ENCODE measurements at places on chromosomes 13 and 19. TPM values are rescaled to one million over a fixed set of nuclear protein-coding genes. Genes with fewer than 3 reads are reported as not detected.

C13orf42 gene
- total RNA-seq: 18.1 TPM

IZUMO4 gene
- 3.0 TPM for total RNA-seq

CYP4F8 gene
- not detected for total RNA-seq

- no peaks in the 10 kb centered on the region for H3K4me1 ChIP-seq
- H3K36me3 ChIP-seq: peaks cover 21% of the 10 kb centered on the region
- H3K4me3 ChIP-seq: peak overlapping the region; percentile 92
- no peaks in the 10 kb centered on the region for H3K27me3 ChIP-seq
- DNase-seq: peak; percentile 72
- H3K27ac ChIP-seq: no peak overlapping the region
These were observed 607 bp upstream of the SYNE4 start for GRCh38 chr19:36009220-36009619.

DNA sequence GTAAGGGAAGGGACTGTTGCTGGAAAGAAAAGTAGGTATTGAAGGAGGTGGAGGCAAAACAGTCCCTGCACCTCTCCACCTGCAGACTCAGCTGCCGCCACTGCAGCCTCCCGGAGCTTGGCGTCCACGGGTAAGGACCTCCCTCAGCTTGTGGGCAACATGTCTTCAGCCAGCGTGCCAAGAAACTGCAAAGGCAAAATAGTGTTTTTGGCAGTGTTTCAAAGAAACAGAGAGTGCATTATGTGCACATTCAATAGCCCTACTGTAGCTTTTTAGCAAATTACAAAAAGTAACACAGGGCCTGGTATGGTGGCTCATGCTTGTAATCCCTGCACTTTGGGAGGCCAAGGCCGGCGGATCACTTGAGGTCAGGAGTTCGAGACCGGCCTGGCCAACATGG is 57.4 kb downstream of the ATP11A start:
- no peak for DNase-seq
- H3K27ac ChIP-seq: no peak overlapping the region

GRCh38 chr13:110929104-110929777 is 14.4 kb upstream of the ANKRD10 start:
- H3K27me3 ChIP-seq: no peaks in the 10 kb centered on the region
- no peak for DNase-seq
- H3K36me3 ChIP-seq: peaks cover 8% of the 10 kb centered on the region
- no peak overlapping the region for H3K4me3 ChIP-seq

- H3K27me3 ChIP-seq: no peaks in the 10 kb centered on the region
- DNase-seq: no peak
- no peak overlapping the region for H3K27ac ChIP-seq
These were observed 11.4 kb upstream of the MIA start for GRCh38 chr19:40763963-40764362.

- peaks cover 48% of the 10 kb centered on the region for H3K36me3 ChIP-seq
- peaks cover 2% of the 10 kb centered on the region for H3K4me1 ChIP-seq
- DNase-seq: peak; percentile 76
- H3K27ac ChIP-seq: no peak overlapping the region
These were observed 3.5 kb downstream of the KEAP1 start for GRCh38 chr19:10499550-10500246.

GRCh38 chr13:106369091-106369490 is 166.4 kb downstream of the EFNB2 start:
- H3K27me3 ChIP-seq: no peaks in the 10 kb centered on the region
- no peak overlapping the region for H3K4me3 ChIP-seq
- no peaks in the 10 kb centered on the region for H3K4me1 ChIP-seq
- DNase-seq: no peak

Data from H9 (cell line).